Aortic smooth muscle cell (primary cell): ENCODE measurements at places on chromosomes 5 and 9. TPM values are rescaled to one million over a fixed set of nuclear protein-coding genes. Genes with fewer than 3 reads are reported as not detected.

MSX2 gene
- total RNA-seq = 0.50 and 1.2 TPM in 2 replicates

SYK gene
- under 0.01 TPM in 1 of 2 replicates, not detected in the other for total RNA-seq

PCDHGB1 gene
- total RNA-seq = 1.8 and 4.3 TPM in 2 replicates

PCDHA13 gene
- under 0.01 and 0.19 TPM in 2 replicates for total RNA-seq

FCN2 gene
- total RNA-seq = not detected in 2 replicates

QSOX2 gene
- 8.6 and 9.9 TPM in 2 replicates for total RNA-seq

DBH gene
- not detected in 2 replicates for total RNA-seq

KLF4 gene
- 25.3 and 32.1 TPM in 2 replicates for total RNA-seq

LCN9 gene
- not detected in 2 replicates for total RNA-seq

CCDC152 gene
- total RNA-seq = 3.0 and 3.8 TPM in 2 replicates

NR2F1-AS1 gene
- total RNA-seq = 9.8 and 14.6 TPM in 2 replicates

TXNDC8 gene
- not detected in 2 replicates for total RNA-seq

ADAMTS2 gene
- total RNA-seq = 36.5 and 52.8 TPM in 2 replicates

F12 gene
- total RNA-seq = 0.25 and 0.26 TPM in 2 replicates

MCTP1 gene
- 2.1 and 4.4 TPM in 2 replicates for total RNA-seq

CXCL14 gene
- 0.79 TPM in 1 of 2 replicates, not detected in the other for total RNA-seq

C9orf153 gene
- 0.25 and 0.26 TPM in 2 replicates for total RNA-seq

DOCK8 gene
- total RNA-seq = under 0.01 TPM in 2 replicates

PSIP1 gene
- 36.5 and 48.6 TPM in 2 replicates for total RNA-seq

FAM163B gene
- total RNA-seq = not detected in 2 replicates

SPINK13 gene
- not detected in 2 replicates for total RNA-seq

ZNF608 gene
- total RNA-seq = 7.7 and 17.3 TPM in 2 replicates

SPEF2 gene
- total RNA-seq = 1.7 and 1.8 TPM in 2 replicates

SLC36A2 gene
- not detected in 2 replicates for total RNA-seq

GZMA gene
- not detected in 2 replicates for total RNA-seq

LIFR gene
- 21.0 and 21.6 TPM in 2 replicates for total RNA-seq

SLC26A2 gene
- total RNA-seq = 14.5 and 15.1 TPM in 2 replicates
